Activated T-cell treated with anti-CD3 and anti-CD28 coated beads for 48 hours (primary cell): ENCODE measurements at places on chromosomes 7 and 10.
A peak's percentile ranks its signal among the peaks of the same experiment; 100 is the strongest.

DNA sequence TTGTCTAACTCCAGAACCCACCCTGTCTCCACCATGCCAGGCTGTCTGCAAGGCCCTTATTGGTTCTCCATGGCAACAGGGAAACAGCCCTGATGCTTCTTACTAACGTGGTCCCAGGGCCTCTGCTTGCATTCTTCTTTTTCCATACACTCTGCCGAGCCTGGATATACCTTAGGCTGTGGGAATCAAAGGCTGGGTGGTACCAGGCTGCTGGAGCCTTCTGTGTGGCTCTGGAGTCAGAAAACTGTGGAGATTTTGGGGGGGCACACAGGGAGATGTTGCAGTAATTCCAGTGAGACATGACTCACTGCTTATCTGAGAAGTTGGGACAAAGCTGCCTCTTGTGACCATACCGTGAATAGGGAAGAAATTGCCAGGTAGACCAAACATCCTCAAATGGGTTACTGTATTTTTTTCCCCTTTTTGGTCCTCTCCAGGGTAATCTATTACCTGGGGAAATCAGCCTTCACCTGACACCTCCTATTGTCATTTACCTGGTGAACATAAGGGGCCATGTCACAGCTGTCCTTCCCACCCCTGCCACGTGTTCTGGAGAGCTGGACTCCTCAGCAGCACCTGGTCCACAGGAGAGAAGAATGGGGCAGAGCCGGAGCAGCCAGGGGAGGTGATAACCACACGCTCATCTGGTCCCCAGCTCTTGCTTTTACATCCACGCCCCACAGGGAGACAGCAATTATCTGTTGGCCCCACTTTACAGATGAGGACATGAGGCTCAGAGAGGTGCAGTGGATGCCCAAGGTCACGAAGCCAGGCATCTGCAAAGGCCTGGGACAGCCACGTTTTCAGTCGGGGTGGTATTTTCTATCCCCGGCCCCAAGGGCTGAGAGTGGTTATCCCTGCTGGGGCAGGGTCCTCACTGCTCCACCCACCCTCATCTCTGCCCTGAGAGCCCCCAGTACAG is 4.6 kb downstream of the CHST3 start:
- no peak for DNase-seq

DNA sequence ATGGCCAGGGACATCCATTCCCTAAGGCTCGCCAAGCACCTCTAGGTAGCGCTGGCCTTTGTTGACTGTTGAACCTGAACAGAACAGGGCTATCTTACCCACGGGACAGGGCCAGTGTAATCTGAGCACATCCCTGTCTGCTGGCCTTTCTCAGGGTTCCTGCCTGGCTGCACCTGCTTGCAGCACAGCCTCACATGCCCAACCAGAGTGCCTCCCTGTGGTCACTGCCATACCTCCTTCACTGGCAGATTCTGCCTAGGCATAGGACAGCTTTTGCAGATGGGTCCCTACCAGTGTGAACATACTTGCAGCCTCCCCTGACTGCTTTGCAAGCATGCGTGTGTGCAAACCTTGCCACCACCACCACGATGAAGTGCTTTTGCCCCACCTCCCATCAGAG is 15.8 kb upstream of the LIPN start:
- DNase-seq = no peak

GRCh38 chr10:70555371-70555770 is 47.2 kb downstream of the PRF1 start:
- no peak for DNase-seq

DNA sequence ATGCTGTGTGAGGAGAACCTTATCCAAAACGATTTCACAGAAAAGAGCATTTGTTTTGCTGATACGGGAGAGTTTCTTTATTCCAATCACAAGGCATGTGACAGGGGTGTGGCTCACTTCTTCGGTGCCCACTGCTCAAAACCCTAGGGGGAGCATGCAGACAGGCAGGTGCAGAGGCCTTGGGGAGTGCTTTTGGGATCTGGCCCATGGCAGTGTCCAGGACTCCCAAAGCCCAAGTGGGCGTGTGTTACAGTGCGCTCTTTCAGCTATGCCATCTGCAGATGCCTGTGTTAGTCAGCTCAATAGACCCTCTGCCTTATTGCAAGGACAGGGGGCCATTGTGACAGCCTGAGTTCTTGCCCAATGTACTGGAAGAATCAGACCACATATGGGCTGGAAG is 94.8 kb downstream of the CSTF2T start:
- no peak for DNase-seq

GRCh38 chr7:98617051-98617959 is at the start of gene NPTX2:
Gene NPTX2 (plus strand): TSS chr7:98617285. CDS start chr7:98617462, 177 bp downstream.
- DNase-seq = peak; percentile 18

DNA sequence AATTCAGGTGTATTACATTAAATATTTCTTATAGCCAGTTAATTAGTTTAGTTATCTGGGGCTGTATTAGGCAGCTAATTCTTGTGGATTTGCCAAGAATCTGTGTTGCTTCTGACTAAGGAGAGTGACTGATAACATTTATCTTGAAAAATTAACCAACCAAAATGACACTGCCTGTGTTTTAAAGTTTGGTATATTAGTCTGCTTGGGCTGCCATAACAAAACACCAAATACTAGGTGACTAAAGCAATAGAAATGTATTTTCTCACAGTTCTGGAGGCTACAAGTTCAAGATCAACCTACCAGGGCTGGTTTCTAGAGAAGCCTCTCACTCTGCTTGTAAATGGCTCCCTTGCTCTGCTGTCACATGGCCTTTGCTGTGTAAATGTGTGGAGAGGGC is 12.9 kb downstream of the EXOC4 start:
- no peak for DNase-seq

- no peak for DNase-seq
Observed at GRCh38 chr7:40520986-40521738, 386.4 kb downstream of the SUGCT start.

DNA sequence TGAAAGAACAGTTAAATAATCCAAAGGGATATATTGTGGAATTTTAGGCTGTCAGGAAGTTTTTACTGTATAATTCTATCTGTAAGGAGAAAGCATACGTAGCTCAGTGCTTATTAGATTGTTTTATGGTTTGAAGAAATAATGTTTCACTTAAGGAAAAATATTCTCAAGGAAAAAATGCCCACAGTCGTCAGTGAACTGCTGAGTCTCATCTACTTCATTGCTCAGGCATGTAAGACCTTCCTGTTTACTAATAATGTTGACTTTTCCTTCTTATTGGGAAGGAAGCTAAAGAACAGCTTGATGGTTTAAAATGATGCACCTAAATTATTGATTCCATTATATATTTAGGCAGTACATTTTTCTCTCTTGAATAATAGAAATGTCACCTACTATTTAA is 304.2 kb downstream of the SDK1 start:
- no peak for DNase-seq

DNA sequence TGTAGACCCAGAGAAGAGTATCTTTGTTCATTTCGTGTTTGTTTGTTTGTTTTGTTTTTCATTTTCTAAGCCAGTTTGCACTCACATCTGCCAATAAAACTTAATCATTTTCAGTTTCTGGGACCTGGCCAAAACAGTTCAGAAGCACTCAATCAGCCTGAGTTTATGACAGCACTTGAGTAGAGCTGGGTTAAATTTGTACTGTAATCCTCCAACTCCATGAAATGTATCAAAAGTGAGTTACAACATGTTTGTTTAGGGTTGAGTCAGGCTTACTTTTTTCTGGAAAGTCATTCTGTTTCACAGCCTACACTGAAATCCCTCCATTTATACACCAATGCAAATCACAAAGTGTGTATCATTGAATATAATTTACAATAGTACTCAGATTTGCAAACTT is 91.9 kb downstream of the ZWINT start:
- DNase-seq = no peak

DNA sequence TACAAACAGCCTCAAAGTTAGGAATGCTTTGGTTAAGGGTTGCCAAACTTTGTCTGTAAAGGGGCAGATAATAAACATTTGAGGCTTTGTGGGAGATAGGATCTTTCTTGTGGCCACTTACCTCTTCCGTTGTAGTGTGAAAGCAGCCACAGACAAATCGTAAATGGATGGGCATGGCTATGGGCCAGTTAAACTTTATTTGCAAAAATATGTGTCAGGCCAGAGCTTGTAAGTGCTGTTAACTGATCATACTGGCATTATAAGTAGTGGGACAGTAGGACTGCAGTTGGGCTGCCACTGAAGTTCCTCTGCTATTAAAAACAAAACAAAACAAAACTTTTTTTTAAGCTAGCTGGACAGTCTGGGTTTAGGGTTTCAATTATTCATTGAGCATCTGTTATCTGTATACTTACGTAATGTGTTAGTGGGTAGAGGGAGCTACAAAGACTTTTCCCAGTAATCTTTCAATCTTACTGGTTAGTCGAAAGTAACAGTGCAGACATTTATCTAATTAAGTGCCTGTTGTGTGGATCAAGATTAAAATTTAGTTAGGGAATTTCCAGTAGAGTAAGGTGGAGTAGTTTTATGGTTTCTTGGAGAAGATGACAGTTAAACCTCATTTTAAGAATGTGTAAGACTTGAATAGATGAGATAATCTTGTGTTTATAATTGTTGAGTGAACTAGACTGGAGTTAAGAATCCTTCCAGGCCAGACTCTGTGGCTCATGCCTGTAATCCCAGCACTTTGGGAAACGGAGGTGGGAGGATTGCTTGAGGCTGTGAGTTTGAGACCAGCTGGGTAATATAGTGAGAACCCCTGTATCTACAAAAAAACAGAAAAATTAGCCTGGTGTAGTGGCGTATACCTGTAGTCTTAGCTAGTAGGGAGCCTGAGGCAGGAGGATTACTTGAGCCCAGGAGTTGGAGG is 100.1 kb downstream of the BTRC start:
- DNase-seq = no peak

GRCh38 chr7:53311205-53311604 is 275.8 kb downstream of the POM121L12 start:
- no peak for DNase-seq

- DNase-seq = no peak
Observed at GRCh38 chr7:133829336-133829897, 297.7 kb upstream of the LRGUK start.
